ENCODE measurements at places on chromosomes 7 and 10.

GRCh38 chr10:75801121-75801520, 369.7 kb downstream of the LRMDA start:
- DNase-seq = no peak

- peak; percentile 84 for DNase-seq
Observed at GRCh38 chr10:89887830-89888229, 186.4 kb downstream of the KIF20B start.

GRCh38 chr7:92404170-92404614, 43.1 kb upstream of the GATAD1 start:
- no peak for DNase-seq

GRCh38 chr10:80382989-80383388, 25.4 kb upstream of the PRXL2A start:
- DNase-seq = peak; percentile 68

DNA sequence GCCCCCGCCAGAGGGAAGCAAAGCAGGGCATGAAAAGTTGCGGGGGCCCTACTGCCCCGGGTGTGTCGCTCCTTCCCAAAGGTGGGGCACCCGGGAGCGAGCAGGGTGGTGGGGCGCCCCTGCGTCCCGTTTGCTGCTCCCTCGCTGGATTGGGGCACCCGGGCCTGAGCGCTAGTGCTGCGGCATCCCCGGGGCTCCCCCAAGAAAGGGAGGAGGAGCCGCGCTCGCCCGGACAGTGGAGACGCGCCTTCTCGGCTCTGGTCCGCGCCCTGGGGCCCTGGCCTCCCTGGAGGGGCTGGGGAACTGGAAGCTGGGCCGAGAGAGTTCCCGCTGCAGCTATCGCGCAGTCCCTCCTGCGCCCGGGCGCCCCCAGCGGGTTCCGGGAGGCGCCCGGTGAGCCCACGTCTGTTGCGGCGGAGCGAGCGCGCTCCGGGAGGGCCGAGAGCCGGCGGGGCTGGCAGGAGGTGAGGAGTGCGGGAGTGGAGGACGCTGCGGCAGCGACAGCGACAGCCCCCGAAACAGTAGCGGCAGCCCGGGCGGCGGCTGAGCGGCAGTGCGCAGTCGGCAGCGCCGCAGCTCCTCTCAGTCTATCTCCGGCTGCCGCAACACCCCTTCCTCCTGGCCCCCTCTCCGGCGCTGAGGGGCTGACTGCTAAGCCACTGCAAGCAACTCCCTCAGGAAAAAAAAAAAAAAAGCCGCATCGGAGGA, 504 bp upstream of the BMPER start:
- no peak for DNase-seq

DNA sequence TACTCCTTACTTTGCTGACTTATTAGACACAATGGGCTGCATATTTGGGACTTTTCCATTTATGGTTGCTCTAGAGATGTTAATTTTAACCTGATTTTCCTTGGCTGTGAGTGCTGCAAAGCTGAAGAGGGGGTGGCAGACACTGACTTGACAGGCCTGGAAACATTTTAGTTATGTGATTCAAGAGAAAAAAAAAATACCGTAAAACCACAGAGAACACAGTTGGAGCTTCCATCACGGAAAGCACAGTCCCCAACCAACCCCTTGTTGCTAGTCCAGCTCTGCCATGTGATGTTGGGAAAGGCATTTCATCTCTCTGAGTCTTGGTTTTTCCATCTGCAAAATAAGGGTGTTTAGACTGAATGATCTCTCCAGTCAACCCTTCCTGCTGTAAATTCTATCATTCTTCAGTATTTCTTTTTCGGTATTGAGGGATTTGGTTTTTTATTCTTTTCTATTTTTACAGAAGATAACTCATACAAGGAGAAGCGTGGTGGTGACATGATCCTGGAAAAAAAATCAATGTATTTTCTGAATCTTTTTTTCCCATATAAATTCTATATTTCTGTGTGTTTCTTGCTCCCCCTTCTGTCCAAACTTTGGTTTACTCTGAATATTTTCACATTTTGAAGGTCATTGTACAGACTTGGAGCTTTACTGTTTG, 246.1 kb downstream of the REEP3 start:
- DNase-seq = peak; percentile 5

GRCh38 chr7:66138994-66139752, 24.5 kb downstream of the CRCP start:
- no peak for DNase-seq

DNA sequence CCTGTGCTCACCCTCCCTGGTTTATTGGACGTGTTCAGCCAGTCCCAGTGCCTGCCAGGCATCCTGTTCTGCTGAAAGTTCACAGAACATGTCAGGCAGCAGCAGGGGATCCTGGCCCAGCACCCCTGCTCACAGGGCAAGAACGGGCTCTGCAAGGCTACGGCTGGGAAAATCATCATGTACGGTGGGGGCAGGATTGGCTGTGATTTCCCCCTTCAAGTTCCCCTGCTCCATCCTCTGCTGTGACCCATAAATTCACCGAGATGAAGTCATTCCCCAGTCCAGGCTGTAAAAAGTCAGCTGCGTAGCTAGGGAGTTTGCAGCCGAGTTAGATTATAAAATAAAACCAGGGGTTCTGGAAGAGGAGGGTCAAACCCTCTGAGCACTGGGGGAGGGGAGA, 484.1 kb upstream of the ZMIZ1 start:
- DNase-seq = no peak

DNA sequence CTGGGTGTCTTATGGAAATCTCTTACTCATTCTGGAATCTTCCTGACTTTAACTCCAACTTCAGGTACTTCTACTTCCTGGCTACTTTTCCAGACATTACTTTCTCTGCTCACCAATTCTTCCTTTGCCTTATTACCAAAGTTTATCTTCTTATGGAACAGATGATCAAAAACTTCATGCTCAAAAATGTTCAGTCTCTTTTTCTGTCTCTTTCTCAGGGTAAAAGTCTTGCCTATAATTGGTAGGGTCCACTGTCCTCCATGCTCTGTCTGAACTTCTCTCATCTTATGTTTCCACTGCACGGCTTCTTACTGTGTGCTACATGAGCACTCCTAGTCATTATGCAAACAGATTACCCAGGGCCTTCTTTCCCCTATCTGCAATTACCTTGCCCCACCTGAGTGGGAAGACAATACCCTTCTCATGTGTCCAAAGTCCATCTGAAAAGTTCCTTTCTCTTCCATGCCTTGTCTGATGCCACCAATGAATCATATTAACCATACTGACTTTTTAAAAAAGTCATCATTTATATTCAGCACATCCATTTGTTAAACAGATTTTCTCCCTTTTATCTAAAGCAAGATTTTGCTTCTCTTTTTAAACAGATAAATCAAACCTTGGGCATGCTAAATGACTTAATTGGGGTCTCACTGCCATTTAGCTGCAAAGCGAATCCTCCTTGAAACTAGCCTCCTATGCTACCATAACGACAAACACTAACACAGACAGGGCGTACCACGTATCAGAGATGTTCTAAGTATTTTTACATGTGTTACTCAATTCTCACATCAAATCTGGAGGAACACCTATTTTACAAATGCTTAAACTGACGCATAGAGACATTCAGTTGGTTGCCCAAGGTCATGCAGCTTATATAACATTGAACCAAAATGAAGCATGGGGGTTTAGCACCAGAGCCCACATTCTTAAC, 48.8 kb downstream of the SEMA3C start:
- no peak for DNase-seq

DNA sequence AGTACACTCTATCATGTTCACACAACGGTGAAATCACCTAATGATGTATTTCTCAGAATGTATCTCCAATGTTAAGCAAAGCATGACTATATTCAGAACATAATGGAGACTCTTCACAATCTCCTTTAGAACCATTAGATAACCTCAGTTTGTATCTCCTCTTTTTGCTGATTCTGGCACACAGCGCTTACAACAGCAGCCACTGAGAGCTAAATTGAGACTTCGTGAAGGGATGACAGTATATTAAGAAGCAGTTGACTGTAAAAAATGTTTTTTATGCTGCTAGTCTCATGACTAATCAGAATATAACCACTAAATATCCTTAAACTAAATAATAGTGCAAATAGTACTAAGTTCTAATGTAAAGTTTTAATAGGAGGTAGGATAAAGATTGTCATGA, 46.9 kb downstream of the KMT2E start:
- DNase-seq = no peak

DNA sequence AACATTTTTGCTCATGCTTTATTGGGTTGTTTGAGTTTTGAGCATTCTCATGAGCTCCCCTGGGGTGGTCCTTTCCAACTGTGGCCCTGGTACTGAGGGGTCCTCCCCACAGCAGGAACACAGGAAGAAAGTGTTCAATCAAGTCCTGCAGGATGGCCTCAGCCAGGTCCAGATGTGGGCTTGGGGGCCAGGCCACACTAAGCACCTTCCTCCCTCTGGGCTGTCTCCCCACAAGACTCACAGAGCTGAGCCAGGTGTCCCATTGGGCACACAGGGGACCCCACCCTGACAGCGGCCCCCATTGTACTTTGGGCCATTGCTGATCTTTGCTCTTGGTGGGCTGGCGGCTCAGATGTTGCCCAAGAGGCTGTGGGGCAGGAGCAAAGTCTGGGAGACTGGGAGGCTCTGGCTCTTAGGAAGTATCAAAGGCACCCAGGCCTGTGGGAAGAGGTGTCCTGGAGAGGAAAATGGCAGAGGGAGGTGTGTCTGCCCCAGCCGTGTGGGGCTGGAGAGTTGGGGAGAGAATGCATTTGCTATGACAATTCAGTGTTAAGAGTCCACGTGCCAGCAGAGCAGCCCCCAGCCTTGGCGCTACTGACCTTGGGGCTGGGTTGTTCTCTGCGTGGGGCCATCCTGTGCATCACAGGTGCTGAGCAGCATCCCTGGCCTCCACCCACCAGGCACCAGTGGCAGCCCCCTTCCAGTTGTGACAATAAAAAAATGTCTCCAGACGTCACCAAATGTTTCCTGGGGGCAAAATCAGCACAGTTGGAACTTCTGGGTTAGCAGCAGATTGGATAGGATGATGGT, 17.8 kb downstream of the SCART1 start:
- no peak for DNase-seq

GRCh38 chr10:4648999-4649398, 177.0 kb upstream of the AKR1E2 start:
- DNase-seq = no peak

DNA sequence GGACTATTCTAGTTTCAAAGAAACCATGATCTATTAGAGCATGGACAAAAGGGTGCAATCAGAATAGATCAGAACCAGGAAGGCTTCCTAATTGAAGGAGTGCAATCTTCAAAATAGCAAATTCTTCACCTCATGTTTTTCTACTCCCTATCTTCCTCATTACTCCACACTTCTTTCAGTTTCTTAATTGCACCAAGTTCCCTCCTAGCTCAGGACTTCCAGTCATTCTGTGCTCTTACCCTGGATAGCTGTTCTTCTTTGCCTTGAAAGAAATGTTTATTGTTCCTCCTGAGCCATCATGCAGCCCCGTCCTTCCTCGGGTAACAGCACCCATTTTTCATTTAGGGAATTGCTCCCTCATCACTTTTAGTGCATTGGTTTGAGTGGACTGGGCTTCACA, 23.1 kb downstream of the TRPV5 start:
- DNase-seq = peak; percentile 69
